ENCODE measurements at places on chromosomes 6 and 20.

GRCh38 chr6:156602066-156602385, 175.2 kb upstream of the ARID1B start:
- no peak for DNase-seq

DNA sequence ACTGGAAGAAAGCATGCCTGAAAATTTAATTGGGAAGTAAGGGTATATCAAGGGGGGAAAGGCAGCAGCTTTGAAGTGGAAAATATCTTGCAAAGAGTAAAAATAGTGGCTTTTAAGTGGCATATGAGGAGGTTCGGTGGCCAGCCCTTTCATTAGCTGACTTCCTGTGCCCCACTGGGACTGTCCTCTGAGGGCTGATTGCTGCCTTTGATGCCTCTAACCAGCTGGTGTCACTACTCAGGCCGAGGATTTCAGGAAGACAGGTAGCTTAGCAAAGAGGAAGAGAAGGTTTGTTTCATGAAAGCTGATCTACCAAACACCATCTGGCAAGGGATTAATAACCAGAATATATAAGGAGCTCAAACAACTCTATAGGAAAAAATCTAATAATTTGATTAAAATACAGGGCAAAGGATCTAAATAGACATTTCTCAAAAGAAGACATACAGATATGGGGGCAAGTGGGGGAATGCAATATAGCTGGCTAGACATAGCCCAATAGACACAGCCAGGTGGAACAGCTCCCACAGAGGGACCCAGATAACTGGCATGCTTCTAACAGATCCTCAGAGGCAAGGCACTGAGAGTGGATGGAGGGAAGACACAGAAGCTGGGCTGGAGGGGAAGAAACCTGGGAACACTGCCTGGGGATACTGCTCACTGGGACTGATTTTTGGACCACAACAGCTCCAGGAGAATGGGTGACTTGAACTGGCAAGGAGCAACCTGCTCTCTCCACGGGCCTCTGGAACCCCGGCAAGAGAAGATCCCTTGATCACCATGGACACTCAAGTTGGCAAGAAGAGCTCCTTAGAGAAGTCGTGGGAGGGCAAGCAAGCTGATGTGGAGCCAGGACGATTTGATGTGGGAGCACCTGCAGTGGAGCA, 33.2 kb downstream of the CCN2 start:
- no peak for DNase-seq

DNA sequence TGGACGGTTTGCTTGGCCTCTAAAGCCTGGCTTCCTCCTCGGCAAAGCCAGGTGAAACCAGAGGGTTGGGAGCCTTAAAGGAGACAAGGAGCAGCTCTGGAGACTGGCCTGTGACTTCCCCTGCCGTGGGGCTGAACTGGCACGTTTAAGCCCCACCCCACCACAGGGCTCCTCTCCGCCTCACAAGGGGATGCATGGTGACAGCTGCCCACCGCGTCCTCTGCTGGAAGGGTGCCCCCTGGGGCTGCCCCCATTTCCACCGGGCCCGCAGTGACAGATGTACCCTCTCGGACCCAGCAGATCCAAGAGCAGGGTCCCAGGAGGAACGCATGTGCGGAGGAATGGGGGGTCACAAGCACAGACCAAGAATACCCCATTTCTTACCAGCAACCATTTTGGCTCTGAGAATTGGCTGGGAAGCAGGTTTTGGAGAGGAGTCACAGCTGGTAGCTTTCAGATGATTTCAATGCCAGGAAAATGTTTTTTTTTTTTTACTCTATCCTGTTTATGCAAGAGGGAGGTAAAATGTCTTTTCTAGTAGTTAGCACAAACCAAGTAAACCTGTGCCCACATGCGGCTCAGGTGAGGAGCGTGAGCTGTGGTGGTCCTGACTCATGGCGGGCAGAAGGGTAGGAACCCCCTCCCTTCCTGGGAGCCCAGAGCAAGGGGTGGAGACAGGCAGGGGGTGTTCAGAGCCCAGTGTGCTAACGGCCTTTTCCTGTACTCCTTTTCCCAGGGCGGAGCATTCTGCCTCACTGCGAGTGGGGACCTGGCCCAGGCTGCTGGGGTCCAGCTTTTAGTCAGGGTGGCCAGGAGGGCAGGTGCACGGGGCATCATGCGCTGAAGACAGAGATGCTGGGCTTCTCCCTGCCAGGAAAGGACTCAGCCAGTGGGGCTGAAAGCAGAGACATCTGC, 33.0 kb downstream of the FRMD1 start:
- no peak for DNase-seq

DNA sequence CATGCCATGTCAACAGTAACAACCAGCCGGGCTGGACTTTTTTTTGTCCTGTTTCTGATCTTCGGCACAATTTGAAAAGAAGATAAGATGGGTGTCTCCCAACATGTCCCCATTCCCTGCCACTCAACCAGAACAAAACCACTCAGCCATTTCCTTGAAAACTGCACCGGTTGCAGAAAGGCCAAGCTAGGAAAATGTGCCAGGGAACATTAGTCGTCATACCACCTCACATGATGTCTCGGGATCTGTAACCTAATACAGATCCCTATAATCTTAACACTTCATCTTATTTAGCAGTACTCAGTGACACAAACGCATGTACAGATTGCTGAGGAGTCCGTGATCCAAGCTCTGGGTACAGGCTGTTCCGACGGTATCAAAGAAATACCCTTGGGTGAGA, 46.5 kb downstream of the ALDH8A1 start:
- DNase-seq, result no peak

- no peak for DNase-seq
Measured at GRCh38 chr20:18852318-18852717, 38.7 kb downstream of the SCP2D1 start.

DNA sequence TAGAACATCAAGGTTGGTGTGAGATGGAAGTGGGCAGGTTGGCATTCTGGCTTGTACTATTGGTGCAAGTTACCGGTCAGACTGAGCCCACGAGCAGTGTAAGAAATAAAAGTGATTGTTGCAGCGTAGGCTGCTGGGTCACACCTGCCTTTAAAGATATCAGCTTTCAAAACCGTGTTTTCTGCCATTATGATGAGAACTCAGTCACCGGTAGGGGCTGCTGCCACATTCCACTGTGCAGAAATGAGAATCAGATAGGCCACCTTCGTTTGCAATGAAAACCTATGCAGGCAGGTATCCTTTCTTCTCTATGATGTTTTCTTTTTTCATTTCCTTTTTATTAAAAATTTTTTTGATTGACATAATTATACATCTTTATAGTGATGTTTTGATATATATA, 168.5 kb downstream of the MYLK4 start:
- DNase-seq, result no peak

- DNase-seq, result no peak
Measured at GRCh38 chr6:50717734-50718457, 4.6 kb downstream of the TFAP2D start.

DNA sequence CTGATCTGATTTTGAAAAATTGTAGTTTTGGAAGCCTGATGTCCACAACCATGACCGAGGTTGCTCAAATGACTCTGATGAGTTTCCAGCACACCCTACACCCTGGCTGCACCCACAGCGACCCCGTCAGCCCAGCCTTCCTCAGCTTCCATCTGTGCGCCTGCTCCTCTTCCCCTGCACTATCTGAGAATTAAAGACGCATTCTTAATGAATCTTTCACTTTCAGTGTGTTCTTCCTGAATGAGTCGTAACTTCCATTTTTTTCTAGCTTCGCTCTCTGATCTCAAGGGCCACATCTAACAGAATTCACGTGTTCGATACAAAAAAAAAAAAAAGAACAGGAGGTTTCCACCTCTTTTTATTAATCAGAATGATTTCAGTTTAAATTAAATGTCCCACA, 21.3 kb upstream of the RREB1 start:
- DNase-seq, result no peak

DNA sequence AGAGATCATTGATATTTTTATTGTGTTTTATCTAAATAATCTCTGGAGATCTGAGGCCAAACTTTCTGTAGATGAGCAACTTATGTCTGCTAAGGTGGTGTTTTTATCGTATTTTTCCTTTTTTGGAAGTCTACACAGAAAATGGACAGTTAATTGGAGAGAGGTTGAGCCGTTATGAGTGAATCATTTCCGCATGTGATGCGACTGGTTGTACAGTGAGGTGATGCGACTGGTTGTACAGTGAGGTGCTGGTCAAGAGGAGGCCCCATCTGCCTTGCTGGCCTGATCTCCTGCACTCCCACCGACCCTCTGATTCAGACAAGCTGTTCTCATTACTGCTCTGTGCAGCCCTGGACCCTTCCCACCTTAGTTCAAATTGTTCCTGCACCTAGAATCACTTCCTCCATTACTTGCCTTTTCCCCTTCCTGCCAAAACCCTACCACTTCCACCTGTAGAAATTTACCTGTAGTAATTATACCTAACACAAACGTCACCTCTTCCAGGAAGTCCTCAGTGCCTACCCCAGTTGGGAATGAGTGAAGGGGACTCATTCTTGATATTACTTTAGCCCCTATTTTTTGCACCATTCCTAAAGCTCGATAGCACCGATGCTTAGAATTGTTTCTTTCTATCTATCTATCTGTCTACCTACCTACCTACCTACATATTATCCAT, 100.3 kb downstream of the ZDHHC14 start:
- no peak for DNase-seq

- no peak for DNase-seq
Measured at GRCh38 chr20:60428651-60429050, 470.4 kb downstream of the CDH26 start.

GRCh38 chr6:8065519-8065911, 1.3 kb upstream of the BLOC1S5 start:
- no peak for DNase-seq

DNA sequence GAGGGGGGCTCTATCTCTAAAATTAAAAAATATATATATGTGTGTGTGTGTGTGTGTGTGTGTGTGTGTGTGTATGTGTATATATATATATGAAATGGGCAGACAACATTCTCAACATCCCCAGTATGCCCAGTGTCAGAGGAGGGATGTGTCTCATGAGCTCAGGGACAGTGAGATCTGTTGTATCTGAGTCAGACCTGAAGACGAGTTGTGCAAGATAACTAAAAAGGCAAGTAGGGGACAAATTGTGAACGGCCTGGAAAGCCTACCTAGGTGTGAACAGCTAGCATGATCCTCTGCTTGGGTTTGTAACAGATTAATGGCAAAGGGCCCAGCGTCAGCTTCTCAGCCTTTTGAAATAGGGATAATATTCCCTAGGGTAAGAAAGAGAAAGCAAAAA, 124.3 kb downstream of the FAXC start:
- DNase-seq, result no peak

- DNase-seq, result no peak
Measured at GRCh38 chr20:22844959-22845358, 190.2 kb upstream of the SSTR4 start.

DNA sequence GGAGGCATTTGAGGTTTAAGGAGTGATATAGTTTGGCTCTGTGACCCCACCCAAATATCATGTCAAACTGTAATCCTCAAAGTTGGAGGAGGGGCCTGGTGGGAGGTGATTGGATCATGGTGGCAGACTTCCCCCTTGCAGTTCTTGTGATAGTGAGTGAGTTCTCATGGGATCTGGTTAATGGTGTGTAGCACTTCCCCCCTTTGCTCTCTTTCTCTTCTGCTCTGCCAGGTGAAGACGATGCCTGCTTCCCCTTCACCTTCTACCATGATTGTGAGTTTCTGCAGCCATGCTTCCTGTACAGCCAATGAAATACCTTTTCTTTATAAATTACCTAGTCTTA, 1.7 kb upstream of the HDDC2 start:
- DNase-seq, result no peak

GRCh38 chr20:17808357-17808756, 108.6 kb downstream of the BANF2 start:
- no peak for DNase-seq

- no peak for DNase-seq
Measured at GRCh38 chr20:25389858-25390537, 637 bp downstream of the ABHD12 start.
